AG04450 (cell line): ENCODE measurements at places on chromosomes 7 and 10.

DNA sequence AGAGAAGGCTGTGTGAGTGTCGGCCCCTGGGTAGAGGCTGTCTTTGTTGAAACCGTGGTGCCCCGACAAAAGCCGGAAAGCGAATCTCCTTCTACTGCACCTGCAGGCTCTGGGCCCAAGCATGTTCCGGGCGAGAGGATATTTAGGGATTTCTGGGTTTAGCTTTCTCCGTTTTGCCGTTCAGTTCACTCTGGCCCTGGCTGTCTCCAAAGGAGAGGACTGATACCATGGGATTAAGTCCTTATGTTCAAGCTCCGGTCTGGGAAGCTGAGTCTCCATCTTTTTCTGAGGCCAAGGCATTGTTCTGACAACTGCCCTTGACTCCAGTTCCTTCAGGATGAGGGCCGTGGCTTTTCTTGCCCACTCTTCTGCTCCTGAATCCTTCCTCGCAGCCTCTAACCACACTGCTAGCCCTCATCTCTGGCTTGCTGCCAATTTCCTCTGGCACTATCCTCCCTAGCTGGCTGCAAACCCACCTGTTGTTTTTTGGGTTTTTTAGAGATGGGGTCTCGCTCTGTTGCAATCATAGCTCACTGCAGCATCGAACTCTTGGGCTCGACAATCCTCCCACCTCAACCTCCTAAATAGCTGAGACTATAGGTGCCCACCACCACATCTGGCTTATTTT is 206.8 kb downstream of the SKIDA1 start:
- no peak for DNase-seq

- DNase-seq, result no peak
Measured at GRCh38 chr10:84333864-84334451, 5.6 kb downstream of the CCSER2 start.

DNA sequence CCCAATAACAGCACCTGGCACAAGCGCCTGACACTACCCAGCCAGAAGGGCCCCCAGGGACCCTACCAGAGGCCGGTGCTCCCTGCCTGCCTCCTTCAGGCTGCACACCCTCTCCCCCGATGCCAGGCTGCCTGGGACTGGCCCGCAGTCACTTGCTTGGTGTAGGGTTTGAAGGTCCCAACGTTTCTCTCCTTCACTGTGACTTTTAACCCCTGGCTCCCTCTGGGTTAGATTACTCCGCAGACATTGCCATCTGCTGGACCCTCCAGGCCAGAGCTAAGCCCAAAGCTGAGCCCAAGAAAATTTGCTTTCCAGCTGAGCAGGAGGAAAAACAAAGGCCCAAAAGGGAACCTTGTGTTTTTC is 6.9 kb downstream of the CDHR1 start:
- DNase-seq, result no peak

GRCh38 chr10:112953174-112954159 is 3.4 kb downstream of the TCF7L2 start:
- DNase-seq, result no peak

- no peak for DNase-seq
Measured at GRCh38 chr10:124598773-124599587, 137.4 kb downstream of the LHPP start.

GRCh38 chr7:20114468-20114867 is 102.7 kb downstream of the MACC1 start:
- no peak for DNase-seq

DNA sequence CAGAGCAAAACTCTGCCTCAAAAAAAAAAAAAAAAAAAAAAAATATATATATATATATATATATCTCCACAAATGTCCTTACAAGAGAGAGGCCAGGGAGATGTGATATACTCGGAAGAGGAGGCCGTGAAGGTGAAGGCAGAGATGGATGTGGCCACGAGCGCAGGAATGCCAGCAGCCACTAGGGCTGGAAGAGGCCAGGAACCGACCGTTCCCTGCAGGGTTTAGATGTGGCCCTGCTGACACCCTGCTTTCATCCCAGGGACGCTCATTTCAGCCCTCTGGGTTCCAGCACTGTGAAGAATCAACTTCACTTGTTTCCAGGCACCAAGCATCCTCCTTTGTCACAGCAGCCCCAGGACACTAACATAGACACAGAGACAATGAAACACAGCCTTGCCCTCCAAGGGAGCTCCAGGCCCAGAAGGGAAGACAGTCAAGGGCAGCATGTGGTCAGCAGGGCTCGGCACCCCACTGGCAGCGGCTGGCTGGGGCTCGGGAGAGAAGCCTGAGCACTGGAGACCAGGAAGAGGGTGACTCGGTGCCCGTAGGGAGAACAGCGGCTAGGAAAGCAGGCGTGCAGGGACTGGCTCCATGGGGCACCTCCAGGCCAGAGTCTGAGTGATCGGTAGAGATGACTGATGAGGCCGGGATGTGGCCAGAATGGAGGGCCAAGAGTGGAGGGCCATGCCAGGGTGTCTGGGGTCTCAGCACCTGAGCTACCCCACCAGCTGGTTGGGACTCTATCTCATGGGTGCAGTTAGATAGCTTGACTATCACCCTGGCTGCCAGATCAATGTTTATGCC is 7.6 kb downstream of the WDR86 start:
- no peak for DNase-seq

DNA sequence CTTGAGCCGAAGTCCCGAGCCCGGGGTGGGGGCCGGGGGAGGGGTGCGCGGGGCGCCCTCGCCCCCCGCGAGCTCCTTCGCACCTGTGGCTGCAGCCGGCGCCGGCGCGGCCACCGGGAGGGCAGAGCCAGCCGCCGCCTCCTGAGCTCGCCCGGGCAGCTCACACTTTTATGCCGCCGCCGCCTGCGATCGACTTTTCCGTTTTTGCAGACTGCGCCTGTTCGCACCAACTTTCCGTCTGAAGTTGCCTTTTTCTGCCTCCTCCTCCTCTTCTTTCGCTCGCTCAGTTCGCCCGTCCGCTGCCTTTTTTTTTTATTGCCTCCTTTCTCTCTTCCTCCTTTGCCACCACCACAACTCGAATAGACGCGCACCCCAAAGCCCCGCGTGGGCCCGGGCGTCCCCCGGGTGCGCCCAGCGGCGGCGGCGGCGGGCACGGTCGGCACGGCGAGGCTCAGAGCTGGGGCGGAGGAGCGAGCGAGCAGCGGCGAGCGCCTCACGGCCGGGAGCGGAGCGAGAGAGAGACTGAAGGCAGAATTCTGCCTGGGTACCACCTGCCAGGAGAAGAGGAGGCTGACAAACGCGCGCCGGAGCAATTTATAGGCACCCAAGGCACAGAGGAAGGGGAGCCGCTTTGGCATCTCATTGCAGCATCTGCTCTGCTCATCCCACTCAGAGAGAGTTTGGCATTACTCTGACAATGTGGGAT is at the start of gene C1QL3:
Gene C1QL3 (minus strand): TSS at position 569 of the 706 bp plus-strand sequence. CDS start 814 bp downstream, outside the sequence.
- DNase-seq, result no peak

GRCh38 chr10:65907199-65907712 is 1018.6 kb upstream of the LRRTM3 start:
- DNase-seq, result no peak
